ENCODE measurements at places on chromosomes 12 and 14.

DNA sequence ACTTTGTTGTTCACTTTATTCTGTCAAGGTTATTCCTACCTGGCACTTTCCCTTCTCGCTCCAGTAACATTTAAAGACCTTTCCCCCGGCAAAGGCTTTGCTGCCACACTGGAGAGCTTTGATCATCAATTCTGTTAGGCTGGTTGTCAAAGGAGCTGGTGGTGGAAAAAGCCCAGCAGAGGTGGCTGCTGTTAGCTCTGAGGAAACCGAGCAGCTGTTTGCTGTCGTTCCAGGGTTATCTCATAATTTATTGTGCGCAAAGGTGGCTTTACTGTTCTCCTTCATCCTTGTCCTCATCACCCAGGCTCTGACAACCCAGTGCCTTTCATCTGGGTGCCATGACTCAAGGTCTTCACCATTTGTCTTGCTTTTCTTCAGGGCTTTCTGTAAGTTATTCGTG is 38.2 kb upstream of the CRADD start:
- no peak for DNase-seq

DNA sequence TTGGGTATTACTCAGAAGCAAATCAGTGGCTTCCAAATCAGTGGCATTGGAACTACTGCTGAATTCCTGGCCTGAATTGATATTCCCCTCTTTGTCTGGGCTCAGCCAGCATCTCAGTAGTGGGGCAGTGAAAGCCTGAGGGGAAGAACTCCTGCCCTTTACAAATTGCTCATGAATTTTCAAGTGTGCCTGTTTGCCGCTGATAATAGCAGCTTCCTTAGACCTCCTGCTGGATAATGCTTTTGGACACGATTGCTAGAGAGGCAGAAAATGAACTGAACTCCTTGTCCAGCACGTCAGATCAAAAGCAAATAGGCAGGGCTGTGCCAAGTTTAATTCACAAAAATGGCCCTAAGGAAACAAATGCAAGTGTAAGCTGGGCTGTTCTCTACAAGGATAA is 91.3 kb upstream of the GZMB start:
- no peak for DNase-seq

GRCh38 chr14:60183138-60183537 is 17.9 kb upstream of the DHRS7 start:
- DNase-seq: no peak

- no peak for DNase-seq
These were observed 19.1 kb downstream of the BCL7A start for GRCh38 chr12:122040579-122041386.

GRCh38 chr14:78498062-78498595 is 328.0 kb downstream of the NRXN3 start:
- DNase-seq: no peak

DNA sequence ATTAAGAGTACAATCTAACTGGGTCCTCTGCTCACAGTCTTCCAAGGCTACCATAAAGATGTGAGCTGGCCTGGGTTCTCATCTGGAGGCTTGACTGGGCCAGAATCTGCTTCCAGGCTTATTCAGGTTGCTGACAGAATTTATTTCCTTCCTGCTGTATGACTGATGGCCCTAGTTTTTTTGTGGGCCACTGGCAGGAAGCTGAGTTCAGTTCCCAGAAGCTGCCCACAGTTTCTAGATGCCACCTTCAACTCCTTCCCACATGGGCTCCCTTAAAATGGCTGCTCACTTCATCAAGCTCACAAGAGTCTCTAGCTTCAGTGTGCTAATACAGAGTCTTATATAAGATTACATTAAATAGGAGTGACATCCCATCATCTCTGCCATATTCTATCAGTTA is 121.7 kb upstream of the CAND1 start:
- no peak for DNase-seq

DNA sequence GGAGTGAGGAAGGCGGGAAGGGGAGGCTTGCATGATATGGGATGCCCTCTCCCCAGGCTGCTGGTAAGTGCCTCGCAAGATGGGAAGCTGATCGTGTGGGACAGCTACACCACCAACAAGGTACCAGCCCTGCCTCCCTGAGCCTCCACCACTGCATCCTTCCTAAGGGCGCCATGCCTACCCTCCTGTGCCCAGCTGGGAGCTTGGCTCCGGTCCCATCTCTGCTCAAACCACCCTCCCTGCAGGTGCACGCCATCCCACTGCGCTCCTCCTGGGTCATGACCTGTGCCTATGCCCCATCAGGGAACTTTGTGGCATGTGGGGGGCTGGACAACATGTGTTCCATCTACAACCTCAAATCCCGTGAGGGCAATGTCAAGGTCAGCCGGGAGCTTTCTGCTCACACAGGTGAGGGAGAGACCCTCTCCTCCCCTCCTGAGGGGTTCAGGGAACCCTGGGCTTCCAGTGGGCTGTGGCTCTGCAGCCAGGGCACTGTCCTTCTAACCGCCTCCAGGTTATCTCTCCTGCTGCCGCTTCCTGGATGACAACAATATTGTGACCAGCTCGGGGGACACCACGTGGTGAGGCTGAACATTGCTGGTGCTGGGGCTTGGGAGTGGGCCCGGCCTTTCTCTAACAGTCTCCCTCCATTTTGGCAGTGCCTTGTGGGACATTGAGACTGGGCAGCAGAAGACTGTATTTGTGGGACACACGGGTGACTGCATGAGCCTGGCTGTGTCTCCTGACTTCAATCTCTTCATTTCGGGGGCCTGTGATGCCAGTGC is 2.6 kb downstream of the GNB3 start:
- DNase-seq: no peak

- DNase-seq: no peak
These were observed 495 bp downstream of the TMEM121 start for GRCh38 chr14:105526776-105527380.

DNA sequence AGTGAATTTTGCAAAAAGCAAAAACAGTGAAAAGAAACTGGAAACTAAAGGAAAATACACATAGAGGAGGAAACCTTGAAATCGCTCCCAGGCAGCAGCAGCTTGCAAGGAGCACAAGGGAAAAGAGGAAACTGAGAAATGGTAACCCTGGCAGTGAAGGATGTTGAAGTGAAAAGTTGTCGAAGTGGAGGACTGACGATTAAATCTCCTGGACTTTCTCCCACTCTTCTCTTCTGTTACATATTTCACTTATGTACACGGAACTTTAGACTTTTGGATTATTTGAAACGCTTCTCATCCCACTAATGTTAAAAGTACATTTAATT is 388.8 kb upstream of the USP15 start:
- DNase-seq: no peak

- no peak for DNase-seq
These were observed 12.2 kb downstream of the CEP170B start for GRCh38 chr14:104877066-104877805.

DNA sequence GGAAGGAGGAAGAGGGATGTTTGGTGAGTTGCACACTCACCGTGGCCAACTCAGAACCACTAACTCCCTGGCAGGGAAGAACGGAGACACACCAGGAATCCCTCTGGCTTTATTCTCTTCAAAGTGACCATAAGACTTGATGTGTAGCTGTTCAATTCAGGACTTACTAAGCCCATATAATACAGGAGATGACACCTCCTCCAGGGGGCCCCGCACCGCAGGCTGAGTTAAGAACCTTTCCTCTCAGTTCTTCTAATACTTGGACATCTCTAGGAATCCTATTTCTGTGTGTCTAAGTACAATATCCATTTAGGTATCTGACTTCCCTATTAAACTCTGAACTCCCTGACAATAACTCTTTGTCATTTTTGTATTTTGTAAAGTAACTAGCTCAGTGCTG is 49.5 kb downstream of the DCAF4 start:
- DNase-seq: no peak

GRCh38 chr14:49427117-49427516 is 159.1 kb downstream of the RPS29 start:
- no peak for DNase-seq

DNA sequence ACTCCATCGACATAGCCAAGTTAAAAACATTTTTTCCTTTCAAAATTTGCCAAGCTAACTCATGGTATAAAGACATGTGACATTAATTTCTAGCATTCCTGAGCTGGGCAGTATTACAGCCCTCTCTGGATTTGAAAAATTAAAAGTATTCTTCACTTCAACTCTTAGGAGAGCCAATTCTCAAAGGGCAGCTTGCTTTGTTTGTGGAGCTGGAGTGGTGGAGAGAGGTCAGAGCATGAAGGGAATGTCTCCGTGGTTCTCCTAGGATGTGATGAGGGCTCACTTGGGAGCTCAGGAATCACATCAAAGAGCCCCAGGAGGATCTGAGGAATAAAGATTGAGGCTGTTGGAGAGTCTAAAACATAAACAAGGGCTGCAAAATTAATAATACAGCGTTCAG is 46.9 kb upstream of the RGS6 start:
- no peak for DNase-seq

DNA sequence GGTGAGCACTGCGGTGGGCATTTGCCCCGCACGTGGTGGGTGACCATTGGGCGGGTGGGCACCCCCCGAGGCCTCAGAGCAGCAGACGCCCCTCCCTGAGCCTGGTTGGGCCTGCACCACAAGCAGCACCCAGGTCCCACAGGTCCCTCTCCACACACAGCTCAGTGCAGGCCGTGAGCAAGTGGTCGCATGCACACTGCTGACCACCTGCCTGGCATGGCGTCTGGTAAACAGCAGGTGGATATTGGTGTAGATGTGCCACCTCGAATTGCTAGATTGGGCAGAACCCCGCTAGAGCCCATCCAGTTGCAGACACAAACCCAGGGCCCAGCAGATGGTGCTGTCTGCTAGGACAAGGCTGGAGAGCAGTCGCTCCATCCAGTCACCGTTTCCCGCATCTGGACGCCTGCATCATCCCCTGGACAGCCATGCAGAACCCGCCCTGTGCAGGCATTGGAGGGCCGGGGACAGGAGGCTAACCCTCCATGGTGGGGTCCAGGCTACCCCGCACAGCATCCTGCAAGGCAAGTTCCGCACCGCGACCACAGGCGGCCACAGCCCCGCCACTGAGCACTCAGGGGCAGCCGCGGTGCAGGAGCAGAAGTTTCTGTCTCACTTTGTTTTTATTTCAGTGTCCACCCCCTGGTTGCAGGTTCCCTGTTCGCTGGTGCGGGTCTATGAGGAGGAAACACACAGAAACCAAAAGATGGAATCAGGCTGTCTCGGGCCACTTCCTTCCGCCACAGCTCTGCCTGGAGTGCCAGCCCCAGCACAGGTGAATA is 45.6 kb upstream of the RIMBP2 start:
- peak; percentile 49 for DNase-seq

- DNase-seq: no peak
These were observed 18.2 kb downstream of the MSI1 start for GRCh38 chr12:120350576-120351350.

- no peak for DNase-seq
These were observed 1546.9 kb upstream of the TMEM132C start for GRCh38 chr12:126719912-126720705.

DNA sequence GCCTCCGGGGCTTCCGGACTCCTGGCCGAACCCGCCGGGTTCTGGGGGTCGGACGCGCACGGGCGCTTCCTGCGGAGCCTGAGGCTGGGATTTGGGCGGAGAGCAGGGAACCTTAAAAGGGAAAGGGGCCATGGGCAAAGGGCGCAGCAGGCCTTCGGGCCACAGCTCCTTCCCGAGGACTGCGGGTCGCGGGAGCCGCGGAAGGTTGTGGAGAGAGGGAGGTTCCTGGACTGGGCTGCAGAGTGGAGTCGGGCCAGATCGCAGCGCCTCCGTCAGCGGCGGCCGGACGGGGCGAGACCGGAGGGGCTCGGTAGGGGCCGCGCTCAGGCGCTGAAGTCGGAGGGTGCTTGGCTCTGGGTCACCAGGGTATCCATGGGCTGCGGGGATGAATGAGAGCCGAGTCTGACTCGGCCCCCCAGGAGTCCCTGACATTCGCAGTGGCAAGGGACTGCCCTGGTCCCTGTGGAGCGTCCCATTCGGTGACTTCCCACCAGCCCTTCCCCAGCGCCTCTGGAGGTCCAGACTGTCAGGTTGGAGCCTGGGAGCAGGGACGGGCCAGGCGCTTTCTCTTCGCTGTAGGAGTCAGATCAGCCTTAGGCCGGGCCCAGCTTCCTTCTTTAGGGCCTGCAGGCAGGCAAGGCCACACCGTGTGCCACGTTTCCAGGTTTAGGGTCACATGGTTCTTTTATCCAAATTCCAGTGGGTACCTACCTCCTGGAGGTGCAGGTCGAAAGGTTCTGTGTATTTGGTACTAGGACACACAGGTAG is 938 bp upstream of the SLC25A29 start:
- DNase-seq: peak; percentile 20

DNA sequence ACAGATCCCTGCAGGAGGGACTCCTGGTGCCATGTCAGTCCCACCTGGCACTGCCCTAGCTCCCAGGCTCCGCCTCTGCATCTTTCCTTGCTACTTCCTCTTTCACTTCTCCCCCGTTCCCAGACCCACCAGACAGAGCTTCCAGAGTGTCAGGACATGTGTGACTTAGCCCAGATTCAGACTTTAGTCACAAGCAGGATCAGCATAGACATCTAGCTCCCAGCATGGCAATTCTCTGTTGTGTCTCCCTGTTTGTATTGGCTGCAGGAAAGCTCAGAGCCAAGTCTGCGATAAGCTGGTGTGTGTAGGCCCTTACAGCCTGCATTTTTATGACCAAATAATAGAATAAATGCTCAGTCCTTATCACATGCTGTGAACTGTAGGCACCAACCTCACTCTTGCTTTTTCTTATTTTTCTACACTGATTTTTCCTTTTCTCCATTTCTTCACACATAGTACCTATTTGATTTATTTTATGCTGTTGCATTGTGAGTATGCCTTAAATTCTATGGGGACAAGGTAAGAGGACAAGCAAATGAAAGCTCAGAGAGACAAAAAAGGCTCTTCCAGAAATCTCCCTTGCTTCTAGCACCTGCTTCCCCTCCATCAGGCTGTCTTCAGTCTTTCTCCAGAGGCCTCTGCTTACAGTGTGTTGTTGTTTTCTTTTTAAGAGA is 5.9 kb downstream of the DHRS2 start:
- no peak for DNase-seq

- DNase-seq: no peak
These were observed 60.5 kb upstream of the LRIG3 start for GRCh38 chr12:58980768-58981167.

GRCh38 chr12:79375050-79375449 is 315.7 kb downstream of the PAWR start:
- DNase-seq: no peak

DNA sequence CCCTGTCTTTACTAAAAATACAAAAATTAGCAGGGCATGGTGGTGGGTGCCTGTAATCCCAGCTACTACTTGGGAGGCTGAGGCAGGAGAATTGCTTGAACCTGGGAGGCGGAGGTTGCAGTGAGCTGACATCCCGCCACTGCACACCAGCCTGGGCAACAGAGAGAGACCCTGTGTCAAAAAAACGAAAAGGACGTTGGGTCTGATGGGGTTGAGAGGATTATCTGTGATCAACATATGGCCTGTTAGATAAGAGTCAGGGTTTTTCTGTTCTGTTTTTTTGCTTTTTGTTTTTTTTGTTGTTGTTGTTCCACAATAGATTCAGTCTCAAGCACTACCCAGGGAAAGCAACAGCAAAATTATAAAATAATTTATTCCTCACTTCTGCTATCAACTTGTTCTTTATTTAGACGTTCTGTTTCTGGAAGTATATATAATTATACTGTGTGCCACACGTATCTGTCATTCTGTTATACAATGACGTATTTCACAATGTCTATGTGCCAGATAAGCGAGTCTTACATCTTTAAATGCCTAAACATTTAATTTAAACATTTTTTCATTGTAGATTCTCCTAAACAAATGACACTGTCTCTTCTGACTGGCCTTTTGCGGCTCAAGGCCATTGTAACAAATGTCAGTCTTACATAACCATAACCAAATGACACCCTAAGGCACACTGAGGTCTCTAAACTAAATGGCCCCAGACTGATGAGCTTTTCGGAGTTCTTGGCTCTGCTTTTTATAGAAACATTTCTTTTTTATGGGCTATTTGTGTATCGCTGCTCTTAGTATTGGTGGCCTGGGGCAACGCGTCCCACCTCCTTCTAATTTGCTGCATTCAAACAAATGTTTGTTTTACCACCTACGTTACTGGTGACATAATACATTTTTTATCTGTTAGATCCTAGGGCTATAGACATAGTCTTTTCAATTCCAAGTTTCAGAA is 7.2 kb upstream of the P2RX4 start:
- DNase-seq: no peak

Measured in CD4-positive, alpha-beta T cell (primary cell).